ENCODE measurements at places on chromosomes 3 and 15.
A peak's percentile ranks its signal among the peaks of the same experiment; 100 is the strongest.

DNA sequence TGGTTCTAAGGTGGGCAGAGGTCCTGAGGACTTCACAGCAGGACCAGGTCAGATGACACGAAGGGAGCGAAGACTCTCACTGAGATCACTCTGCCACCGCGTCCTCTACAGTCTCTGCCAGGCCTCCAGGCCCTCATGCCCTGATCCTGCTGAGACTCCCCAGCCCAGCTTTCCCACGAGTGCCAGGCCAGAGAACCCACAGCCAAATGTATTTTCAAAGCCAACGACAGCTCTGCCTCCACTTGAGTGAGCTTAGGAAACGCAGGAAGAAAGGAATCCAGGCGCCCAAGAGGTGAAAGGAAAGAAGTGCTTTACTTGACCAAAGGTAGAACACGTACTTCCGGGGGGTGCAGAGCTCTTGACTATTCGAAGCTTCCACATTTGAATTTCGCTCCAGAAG lies 275.0 kb downstream of the XXYLT1 start:
- DNase-seq: no peak

GRCh38 chr15:96336108-96336595 lies 5.7 kb downstream of the NR2F2 start:
- no peak for DNase-seq

GRCh38 chr3:13053420-13053819 lies 19.8 kb downstream of the IQSEC1 start:
- DNase-seq: no peak

DNA sequence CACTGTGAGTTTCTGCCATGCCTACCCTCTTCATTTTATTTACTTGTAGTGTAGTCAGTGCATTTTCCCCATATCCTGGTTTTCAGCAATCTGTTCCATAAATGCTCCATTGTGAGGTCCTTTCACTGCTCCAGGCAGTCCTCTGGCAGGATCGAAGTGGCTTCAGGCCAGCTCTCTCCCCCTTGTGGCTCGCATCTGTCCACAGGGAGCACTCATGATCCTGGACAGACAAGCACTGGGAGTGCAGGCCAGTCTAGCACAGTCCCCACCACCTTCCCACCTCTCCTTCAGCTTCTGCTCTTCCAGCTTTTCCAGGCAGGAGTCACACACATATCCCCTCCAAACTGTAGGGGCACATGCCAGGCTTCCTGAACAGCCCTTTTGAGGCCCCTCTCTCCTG lies 173.6 kb downstream of the PPM1L start:
- no peak for DNase-seq

- DNase-seq: no peak
Measured at GRCh38 chr3:168427835-168428475, 332.2 kb upstream of the GOLIM4 start.

- no peak for DNase-seq
Measured at GRCh38 chr3:161920196-161920595, 423.6 kb downstream of the OTOL1 start.

DNA sequence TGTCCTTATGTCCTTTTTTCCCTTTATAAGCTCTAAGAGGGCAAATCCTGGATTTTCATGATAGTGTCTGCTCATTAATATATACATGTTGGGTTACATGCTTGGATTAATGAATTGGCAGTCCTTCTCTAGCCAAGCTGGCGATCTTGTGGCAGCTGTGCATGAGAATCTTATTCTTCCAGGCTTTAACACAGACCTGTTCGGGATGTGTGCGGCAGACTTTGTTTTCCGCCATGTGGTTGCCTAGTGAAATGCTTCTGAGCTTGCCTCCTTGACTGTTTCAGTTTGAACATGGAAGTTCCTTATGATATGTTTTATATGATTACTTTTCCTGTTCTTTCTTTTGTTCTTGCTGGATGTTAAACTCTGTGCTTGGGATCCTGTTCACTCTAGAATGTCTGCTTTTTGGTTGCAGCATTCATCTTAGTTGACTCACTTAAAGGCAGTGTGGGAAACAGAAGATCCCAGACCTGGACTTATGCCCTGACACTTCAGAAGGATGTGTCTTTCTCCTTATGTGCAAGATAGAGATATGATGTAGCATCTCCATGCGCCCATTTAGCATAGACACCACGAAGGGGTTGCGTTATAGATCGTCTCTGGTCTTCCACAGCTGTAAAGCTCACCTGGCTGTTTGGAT lies 7.2 kb downstream of the CHCHD6 start:
- DNase-seq: no peak

DNA sequence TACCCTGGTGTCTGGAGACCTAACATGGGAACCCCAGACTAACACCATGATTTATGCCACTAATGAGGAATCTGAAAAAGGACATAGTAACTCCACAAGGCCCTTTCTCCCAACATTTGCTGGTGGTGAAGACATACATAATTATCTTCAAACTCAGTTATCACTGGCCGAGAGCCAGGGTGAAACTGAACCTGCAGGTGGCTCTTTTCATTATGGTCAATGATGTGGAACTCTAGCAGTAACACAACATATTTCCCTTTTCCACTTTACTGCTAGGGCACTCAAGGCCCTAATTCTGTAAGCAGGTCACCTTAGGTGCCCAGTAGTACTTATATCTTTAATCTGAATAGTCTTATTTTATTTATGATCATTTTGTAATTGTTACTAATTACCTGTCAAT lies 326.4 kb upstream of the SATB1 start:
- DNase-seq: no peak

DNA sequence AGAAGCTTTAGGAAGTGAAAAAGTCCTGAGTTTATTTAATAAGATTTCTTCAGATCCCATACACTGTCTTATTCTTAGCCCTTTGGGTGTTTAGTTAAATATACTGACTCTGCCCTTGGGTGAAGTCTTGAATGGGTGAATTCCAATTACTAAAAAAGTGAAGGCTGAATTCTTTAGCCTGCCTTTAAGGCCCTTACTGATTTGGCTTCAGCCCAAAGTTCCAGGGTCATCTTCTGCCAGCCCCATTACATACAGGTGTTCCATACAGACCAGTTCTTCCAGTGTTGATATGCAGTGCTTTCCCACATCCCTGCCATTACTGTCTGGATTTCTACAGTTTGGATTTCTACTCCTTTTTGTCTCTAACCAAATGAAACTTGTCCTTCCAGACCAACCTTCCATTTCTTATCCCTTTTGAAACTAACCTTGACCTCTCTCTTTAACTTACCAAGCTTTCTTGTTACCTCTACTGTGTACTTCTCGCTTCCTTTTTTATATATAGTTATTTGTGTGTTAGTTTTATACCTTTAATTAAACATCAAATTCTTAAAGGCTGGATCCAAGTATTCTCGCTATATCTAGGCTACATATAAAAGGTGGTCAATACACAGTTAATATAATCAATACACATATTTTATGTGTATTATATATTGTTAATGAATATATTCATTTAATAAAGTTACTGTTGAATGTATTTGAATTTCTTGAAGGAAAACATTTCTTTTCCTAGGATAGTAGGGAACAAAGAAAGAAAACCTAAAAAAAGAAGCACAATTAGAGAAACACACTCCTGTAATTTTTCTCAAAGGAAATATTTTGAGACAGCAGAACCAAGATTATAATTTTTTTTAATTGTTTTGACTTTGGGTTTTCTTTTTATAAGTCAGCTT lies 15.0 kb downstream of the MBNL1 start:
- DNase-seq: no peak

- no peak for DNase-seq
Measured at GRCh38 chr15:60970246-60971170, 258.6 kb downstream of the RORA start.

DNA sequence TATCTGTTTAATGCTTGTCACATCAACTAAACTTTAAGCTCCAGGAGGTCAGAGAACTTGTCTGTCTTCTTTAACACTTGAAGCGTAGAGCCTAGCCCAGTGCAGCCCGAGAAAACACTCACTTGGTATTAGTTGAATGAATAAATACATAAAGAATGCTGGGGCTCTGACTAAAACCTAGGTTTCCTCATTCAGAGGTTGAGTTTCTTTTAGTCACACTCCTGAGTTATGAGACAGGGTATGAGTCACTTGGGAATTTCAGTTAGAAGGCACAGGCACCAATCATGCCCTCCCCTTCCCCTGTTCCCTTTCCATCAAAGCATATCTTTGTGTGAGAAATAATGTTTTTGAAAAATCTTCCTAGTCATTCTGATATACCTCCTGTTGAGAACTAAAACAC lies 589.8 kb upstream of the DPPA4 start:
- peak; percentile 98 for DNase-seq

GRCh38 chr3:95719481-95719880 lies 1094.9 kb upstream of the EPHA6 start:
- no peak for DNase-seq

- no peak for DNase-seq
Measured at GRCh38 chr15:57797110-57797509, 90.6 kb downstream of the POLR2M start.

Measured in HCT116 (cell line).